ENCODE measurements at places on chromosomes 12 and 14. TPM values are rescaled to one million over a fixed set of nuclear protein-coding genes. Genes with fewer than 3 reads are reported as not detected.
A peak's percentile ranks its signal among the peaks of the same experiment; 100 is the strongest.

DNA sequence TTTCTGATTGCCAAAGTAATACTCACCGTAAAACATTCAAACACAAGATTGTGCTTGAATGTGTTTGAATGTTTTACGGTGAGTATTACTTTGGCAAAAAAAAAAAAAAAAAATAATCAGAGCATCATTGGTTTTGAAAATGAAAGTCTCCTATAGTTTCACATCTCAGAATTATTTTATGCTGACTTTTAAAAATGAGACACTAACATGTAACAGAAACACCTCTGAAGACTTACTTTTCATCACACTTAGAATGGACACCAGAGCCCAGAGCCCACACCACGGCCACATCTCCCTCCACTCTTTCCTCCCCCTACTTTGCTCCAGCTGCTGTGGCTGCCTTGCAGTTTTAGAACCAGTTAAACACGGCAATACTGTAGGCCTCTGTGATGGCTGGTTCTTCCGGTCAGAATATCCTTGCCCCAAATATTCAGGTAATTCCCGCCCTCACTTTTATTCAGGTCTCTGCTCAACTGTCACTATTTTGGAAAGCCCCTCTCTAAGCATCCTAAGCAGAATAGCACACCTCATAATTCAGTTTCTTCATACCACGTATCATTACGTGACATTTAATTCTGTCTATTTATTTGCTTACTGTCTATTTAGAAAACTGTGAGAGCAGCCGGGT is 138.9 kb upstream of the MAX start:
- no peaks in the 10 kb centered on the region for H3K36me3 ChIP-seq
- H3K27me3 ChIP-seq: no peaks in the 10 kb centered on the region
- H3K4me1 ChIP-seq: no peaks in the 10 kb centered on the region
- H3K27ac ChIP-seq: no peak overlapping the region
- no peak for DNase-seq

- no peaks in the 10 kb centered on the region for H3K4me1 ChIP-seq
- H3K36me3 ChIP-seq: no peaks in the 10 kb centered on the region
- no peak overlapping the region for H3K4me3 ChIP-seq
- no peak overlapping the region for H3K27ac ChIP-seq
- DNase-seq: no peak
- no peaks in the 10 kb centered on the region for H3K27me3 ChIP-seq
Measured at GRCh38 chr14:104399432-104400155, 180.0 kb upstream of the C14orf180 start.

DNA sequence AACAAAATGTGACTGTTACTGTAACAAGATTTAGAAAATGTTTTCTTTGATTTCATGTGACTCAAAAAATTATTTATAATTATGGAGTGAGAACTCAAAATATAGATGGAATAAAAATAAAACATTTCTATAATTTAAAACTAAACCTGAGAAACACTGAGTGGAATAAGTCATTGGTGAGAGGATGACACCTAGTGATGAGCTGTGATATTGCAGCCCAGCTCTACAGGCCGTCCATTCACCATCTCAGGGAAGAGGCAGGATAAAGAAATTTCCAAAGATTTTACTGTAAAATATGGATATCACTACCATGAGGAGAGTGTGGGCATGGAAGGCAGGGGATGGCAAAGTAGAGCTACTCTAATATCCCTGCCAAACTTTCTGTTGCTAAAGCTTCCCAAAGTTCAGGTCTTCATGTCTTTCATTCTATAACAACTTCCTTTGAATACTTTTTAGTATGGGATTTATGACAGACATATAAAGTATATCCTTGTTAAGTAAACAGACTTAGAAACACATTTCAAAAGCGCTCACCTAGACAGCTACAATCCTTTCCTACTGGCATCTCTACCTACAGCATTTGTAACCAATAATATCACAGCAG is 308.0 kb downstream of the ITPR2 start:
- no peaks in the 10 kb centered on the region for H3K36me3 ChIP-seq
- no peak overlapping the region for H3K4me3 ChIP-seq
- no peaks in the 10 kb centered on the region for H3K27me3 ChIP-seq
- H3K27ac ChIP-seq: no peak overlapping the region

DNA sequence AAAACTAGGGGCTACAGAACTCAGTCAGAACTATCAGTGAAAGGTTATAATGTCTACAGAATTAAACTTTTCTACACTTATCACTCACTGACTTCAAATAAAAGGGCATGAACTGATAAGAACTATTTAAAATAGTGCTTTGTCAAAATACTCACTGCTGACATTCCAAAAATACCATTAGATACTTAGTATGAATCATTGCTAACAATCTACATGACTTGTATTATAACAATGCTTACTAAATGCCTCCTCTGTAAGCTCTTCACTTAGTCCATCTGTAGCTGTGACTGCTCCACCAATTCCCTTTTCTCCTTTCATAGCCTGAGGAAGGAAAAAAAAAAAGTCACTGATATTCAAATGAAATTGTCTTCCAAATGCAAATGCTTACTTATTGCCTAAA is 17.0 kb downstream of the NFYB start:
- no peak overlapping the region for H3K27ac ChIP-seq
- H3K4me1 ChIP-seq: peaks cover 14% of the 10 kb centered on the region
- no peaks in the 10 kb centered on the region for H3K27me3 ChIP-seq

LRRC9 gene
- total RNA-seq: not detected

DNA sequence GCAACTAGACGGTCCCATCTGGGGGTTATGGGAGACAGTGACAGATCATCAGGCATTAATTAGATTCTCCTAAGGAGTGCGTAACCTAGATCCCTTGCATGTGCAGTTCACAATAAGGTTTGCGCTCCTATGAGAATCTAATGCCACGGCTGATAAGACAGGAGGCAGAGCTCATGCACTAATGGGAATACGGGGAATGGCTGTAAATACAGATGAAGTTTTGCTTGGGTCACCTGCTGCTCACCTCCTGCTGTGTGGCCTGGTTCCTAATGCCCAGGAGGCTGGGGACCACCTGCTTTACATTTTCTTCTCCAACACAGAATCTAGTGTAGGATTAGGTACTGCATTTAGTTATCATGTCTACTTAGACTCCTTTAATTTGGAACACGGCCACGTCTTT is 49.7 kb upstream of the SAV1 start:
- no peak overlapping the region for H3K4me3 ChIP-seq
- H3K27me3 ChIP-seq: no peaks in the 10 kb centered on the region
- no peak overlapping the region for H3K27ac ChIP-seq
- H3K4me1 ChIP-seq: no peaks in the 10 kb centered on the region
- no peaks in the 10 kb centered on the region for H3K36me3 ChIP-seq
- DNase-seq: no peak

TMEM253 gene
- total RNA-seq: not detected

DNA sequence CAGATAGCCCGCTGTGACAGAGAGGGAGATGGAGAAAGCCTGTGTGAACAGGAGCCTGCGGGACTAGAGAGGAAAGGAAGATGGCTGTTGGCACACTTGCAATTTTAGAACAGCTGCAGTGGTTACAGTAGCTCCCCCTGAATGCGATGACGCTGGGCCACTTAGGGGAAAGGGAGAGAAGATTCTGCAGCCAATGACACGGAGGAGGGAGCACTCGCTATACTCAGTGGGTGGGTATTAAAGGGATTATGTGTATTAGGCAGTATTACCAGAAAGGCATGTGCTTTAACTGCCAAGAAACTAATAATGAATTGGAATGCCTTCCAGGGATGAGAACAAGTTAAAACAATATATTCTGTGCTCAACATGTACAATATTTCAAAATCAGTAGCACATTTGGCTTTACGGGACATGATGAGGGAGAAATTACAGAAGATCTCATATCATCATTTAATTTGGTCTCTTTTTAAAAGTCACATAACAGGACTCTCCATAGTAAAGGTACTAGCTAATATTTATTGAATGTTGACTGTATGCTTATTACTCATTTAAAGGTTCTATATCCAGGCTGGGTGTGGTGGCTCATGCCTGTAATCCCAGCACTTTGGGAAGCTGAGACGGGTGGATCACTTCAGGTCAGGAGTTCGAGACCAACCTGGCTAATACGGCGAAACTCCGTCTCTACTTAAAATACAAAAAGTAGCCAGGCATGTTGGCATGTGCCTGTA is 35.9 kb upstream of the FOS start:
- no peak for DNase-seq
- no peaks in the 10 kb centered on the region for H3K36me3 ChIP-seq
- H3K4me1 ChIP-seq: peaks cover 26% of the 10 kb centered on the region
- H3K27me3 ChIP-seq: no peaks in the 10 kb centered on the region
- no peak overlapping the region for H3K27ac ChIP-seq
- H3K4me3 ChIP-seq: no peak overlapping the region

NELL2 gene
- 0.63 TPM for total RNA-seq

REM2 gene
- total RNA-seq: 0.28 TPM

GRCh38 chr12:131948166-131948712 is 1.5 kb upstream of the EP400 start:
- H3K27ac ChIP-seq: peak overlapping the region; percentile 87
- DNase-seq: no peak
- peak overlapping the region; percentile 82 for H3K4me3 ChIP-seq

- no peak overlapping the region for H3K27ac ChIP-seq
- DNase-seq: no peak
- H3K36me3 ChIP-seq: no peaks in the 10 kb centered on the region
Measured at GRCh38 chr12:52531566-52532300, 11.5 kb upstream of the KRT5 start.

DNA sequence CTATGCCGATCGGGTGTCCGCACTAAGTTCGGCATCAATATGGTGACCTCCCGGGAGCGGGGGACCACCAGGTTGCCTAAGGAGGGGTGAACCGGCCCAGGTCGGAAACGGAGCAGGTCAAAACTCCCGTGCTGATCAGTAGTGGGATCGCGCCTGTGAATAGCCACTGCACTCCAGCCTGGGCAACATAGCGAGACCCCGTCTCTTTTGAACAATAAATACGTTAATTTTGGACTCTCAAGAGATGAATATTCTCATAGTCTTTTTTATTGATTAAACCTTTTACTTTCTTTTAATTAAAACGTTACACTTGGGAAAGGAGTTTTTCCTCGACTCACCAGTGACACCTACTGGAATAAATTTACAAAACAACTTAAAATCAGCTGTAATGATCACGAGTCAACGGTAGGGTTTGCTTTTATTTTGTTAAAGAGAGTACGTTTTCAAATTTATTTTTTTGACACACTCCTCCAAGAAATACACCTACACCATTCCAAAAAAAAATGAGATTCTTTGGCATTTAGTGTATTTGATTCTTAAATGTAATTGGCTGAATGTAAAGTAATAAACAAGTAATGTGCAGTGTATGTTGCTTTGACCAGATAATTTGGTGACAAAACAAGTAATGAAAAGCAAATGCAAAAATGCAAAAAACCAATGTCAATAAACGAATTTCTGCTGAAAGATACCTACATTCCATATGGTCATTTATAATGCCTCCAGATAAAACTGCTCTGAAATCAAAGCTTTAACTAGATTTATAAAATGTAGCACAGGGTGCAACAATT is 687 bp upstream of the RPS29 start:
- peak overlapping the region; percentile 89 for H3K27ac ChIP-seq
- no peak for DNase-seq
- H3K4me3 ChIP-seq: peak overlapping the region; percentile 95

DEGS2 gene
- 0.28 TPM for total RNA-seq

- H3K4me3 ChIP-seq: no peak overlapping the region
- DNase-seq: no peak
- no peaks in the 10 kb centered on the region for H3K36me3 ChIP-seq
- no peaks in the 10 kb centered on the region for H3K27me3 ChIP-seq
Measured at GRCh38 chr12:12439636-12440035, 82.8 kb downstream of the BORCS5 start.

DNA sequence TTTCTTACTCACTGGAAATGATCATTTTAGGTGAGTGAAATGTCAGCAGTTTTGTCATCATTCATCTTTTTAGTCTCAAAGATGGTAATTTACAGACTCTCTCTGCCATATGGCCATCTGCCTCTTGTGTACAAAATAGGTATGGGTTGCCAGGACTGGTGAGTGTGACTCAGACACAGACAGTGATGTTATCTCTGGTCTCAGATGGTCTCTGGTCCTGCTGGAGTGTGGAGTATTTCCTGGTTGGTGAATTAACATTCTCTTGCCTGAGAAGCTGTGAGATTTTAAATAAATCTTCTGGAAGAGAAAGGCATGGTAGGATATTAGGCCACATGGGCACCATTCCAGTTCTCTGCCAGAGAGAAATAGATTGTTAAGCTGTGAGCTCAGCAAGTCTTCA is 207.0 kb downstream of the ATP23 start:
- H3K27ac ChIP-seq: no peak overlapping the region
- H3K4me1 ChIP-seq: no peaks in the 10 kb centered on the region
- no peaks in the 10 kb centered on the region for H3K36me3 ChIP-seq

C14orf132 gene
- 23.0 TPM for total RNA-seq

DNA sequence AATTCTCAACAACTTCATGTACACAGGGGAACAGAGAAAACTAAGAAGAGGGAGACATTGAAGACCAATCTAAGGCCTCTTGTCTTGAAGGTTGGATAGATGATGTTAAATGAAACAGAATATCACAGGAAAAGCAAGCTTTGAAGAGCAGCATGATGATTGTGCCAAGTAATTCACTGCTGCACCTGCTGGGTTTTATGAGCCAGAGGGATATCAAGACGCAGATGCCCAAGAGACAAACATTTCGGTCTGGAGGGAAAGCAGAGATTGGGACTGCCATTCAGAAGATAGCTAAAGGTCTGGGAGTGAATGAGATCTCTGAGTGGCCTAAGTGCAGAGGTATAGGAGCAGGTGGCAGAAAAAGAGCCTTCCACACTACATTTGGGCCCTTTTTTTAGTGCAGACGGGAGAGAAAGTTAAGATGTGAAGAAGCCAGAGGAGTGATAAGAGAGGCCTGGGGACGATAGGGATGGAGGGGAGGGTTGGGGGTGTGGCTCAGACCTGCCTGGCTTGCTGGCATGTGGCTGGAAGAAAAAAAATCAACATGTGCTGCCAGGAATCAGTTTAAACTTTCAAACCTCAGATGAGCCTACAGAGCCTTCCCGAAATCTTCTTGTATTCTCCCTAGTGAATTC is 200.6 kb downstream of the AEBP2 start:
- no peaks in the 10 kb centered on the region for H3K4me1 ChIP-seq
- H3K36me3 ChIP-seq: no peaks in the 10 kb centered on the region
- DNase-seq: no peak
- H3K4me3 ChIP-seq: no peak overlapping the region

- no peak for DNase-seq
- no peaks in the 10 kb centered on the region for H3K27me3 ChIP-seq
- no peaks in the 10 kb centered on the region for H3K4me1 ChIP-seq
- H3K27ac ChIP-seq: no peak overlapping the region
- H3K4me3 ChIP-seq: no peak overlapping the region
Measured at GRCh38 chr12:111624540-111624939, 25.4 kb upstream of the ATXN2 start.

SRGAP1 gene
- 7.9 TPM for total RNA-seq

GRCh38 chr14:68961781-68962584 is 17.1 kb downstream of the ACTN1 start:
- peaks cover 100% of the 10 kb centered on the region for H3K4me1 ChIP-seq
- DNase-seq: no peak
- H3K4me3 ChIP-seq: peak overlapping the region; percentile 34
- H3K27me3 ChIP-seq: no peaks in the 10 kb centered on the region

CD163 gene
- 341 TPM for total RNA-seq

Data from thoracic aorta (tissue), 2 donors.